ENCODE measurements at places on chromosomes 2 and 18. TPM values are rescaled to one million over a fixed set of nuclear protein-coding genes. Genes with fewer than 3 reads are reported as not detected.
A peak's percentile ranks its signal among the peaks of the same experiment; 100 is the strongest.

Gene CFAP221
- 5.6 TPM for total RNA-seq

Gene FASTKD1
- total RNA-seq: 51.0 TPM

GRCh38 chr2:84970868-84971509 lies at the start of gene KCMF1:
TSS of gene KCMF1 (plus strand) at chr2:84971161. CDS start at chr2:84971452, 291 bp downstream.
- DNase-seq: peak; percentile 75

DNA sequence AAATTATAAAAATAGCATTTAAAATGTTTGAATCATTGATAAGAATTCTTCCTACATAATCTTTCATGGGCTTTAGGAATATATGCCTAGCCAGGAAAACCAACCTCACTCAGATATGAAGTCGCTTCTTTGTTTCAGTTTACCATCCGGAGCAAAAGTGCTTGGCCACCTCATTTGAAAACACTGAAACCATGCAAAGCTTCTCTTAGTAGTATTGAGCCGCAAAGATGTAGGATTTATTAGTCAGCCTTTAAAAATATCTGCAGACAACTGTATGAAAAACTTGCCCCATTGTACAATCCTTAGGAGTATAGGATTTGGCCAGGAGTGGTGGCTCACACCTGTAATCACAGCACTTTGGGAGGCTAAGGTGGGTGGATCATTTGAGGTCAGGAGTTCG lies 24.3 kb upstream of the GPD2 start:
- no peak for DNase-seq

Gene DUSP2
- total RNA-seq: 4.1 TPM

DNA sequence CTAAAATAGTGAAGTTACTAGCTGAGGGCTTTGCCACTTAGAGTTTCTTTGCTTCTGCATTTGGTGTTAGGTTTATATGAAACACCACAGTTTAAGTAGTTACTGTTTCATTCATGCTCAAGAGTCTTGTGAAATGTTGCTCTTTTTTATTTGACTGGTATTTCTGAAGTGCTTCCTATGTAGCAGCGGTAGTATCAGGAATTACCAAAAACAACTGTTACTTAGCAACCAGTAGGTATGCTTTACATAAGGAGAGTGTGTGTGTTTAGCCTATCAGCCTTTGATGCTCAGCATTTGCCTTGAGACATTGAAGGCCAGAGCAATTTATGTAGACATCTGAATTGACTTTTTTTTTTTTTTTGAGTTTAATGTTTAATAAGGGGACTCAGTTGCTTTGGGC lies 3.6 kb downstream of the DIS3L2 start:
- no peak for DNase-seq

DNA sequence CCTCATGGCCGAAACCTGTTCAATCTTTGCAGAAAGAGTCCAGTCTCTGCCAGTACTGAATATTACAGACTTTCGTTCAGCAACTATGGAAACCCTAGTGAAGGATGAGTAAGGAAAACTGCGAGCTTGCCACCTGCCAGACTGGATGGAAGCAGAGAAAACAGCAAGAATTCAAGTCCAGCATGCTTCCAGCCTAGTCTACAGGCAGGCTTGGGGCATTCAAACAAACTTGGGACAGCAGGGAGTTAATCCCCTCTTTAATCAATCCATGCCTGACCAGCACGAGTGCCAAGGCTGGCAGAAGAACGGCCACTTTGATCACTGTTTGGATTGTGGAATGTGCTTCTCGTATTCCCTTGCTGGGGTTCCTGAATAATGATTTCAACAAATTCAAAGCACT lies 145.2 kb downstream of the EPHA4 start:
- no peak for DNase-seq

Measured in cerebellum (tissue), 4 donors.